Type B pancreatic cell (in vitro differentiated cells): ENCODE measurements at places on chromosomes 1 and 21.

DNA sequence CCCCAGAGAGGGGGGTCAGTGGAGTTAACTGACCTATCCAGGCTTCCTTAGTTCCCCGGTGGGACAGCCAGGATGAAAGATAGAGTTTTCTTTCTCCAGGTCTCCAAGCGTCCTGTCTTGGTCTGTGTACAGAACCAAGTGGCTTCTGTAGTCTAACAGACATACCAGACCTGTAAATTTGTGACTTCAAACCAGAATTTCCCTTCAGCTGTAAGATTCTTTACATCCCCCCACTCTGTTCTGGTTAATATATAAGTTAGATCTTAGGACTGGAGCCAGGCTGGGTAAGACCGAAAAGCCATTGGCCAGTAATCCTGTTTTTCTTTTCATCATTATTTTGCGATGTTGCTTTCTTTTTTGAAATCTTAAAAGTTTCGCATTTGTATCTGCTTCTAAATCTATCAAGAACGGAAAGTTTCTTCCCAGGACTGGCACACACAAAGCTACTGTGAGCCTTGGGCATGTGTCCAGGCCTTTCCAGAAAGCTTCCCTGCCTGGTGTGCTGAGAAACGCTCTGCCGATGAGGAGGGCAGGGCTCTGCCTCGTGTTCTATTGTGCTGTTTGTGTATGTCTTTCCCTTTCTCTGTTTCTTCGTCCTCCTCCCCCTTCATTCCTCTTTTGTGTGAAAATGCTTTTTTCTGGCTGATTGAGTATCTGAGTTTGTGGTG lies 72.3 kb downstream of the RGL1 start:
- no peaks in the 10 kb centered on the region for H3K27me3 ChIP-seq
- H3K4me1 ChIP-seq = peaks cover 54% of the 10 kb centered on the region
- DNase-seq = no peak
- H3K27ac ChIP-seq = peak overlapping the region; percentile 25
- no peak overlapping the region for H3K4me3 ChIP-seq

GRCh38 chr1:182113879-182114626 lies 52.5 kb upstream of the ZNF648 start:
- H3K4me3 ChIP-seq = no peak overlapping the region
- H3K4me1 ChIP-seq = peaks cover 16% of the 10 kb centered on the region
- peak overlapping the region; percentile 59 for H3K27ac ChIP-seq

DNA sequence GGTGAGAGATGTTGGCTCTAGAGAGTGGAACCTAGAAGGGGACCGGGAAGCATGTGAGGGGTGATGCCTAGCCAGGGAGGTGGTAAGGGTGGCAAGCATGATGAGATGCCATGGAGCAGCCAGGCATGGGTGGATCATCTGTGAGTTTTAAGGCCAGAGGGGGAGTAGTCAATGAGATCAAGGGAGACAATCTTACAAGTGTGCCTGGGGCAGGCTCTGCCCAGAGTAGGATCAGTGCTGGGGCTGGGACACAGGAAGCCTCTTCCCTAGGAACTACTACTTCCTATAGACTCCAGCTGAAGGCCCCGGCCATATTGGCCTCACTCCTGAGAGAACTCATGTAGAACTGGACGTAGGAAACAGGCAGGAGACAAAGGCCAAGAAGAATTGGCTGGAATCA lies 192.4 kb upstream of the CSF3R start:
- no peak for DNase-seq
- no peak overlapping the region for H3K27ac ChIP-seq
- H3K36me3 ChIP-seq = no peaks in the 10 kb centered on the region
- H3K4me1 ChIP-seq = peaks cover 2% of the 10 kb centered on the region
- peaks cover 46% of the 10 kb centered on the region for H3K27me3 ChIP-seq

DNA sequence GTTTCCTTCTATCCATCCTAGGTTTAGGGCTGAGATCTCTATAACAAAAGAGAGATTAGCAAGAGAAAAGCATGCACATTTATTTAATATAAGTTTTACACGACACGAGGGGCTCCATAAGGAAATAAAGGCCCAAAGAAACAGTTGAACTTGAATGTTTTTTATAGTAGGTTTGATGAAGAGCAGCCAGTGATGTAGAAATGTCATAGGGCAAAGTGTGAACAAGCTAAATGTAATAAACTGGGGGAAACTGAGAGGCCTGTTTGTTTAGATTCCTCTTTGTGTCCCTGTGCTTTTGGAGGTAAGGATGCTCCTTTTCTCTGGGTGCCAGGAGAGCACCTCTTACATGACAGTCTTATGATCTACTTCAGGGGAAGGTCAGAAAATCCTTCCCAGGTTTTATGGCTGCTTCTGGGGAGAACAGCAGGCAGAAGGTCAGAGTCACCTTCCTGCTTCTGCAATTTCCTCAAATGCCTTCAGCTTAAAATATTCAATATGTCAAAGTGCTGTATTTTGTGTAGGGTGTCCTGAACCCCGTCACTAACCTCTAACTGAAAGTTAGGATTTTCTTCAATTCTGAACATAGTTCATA lies 9.5 kb upstream of the HORMAD1 start:
- H3K27ac ChIP-seq = no peak overlapping the region
- DNase-seq = no peak
- H3K36me3 ChIP-seq = no peaks in the 10 kb centered on the region
